Fibroblast of skin of left biceps (primary cell): ENCODE measurements at places on chromosomes 11 and 22.

DNA sequence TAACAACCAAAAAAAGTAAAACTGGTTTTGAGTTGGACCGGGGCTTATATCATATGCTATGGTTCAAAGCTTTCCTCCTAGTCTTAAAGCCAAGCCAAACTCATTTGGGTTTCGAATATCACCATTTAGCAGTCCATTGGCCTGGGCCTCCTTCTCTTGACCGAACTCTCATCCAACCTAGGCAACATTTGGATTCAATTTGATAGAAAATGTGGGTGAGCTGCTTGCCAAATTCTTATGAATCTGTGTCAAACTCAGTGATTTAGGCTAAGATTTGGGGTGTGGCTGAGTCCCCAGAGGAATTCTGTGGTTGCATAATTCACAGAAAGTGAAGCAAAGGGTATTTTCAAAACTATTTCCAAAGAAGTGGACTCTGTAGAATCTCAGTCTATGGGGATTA lies 83.7 kb downstream of the BLID start:
- DNase-seq = peak; percentile 98

DNA sequence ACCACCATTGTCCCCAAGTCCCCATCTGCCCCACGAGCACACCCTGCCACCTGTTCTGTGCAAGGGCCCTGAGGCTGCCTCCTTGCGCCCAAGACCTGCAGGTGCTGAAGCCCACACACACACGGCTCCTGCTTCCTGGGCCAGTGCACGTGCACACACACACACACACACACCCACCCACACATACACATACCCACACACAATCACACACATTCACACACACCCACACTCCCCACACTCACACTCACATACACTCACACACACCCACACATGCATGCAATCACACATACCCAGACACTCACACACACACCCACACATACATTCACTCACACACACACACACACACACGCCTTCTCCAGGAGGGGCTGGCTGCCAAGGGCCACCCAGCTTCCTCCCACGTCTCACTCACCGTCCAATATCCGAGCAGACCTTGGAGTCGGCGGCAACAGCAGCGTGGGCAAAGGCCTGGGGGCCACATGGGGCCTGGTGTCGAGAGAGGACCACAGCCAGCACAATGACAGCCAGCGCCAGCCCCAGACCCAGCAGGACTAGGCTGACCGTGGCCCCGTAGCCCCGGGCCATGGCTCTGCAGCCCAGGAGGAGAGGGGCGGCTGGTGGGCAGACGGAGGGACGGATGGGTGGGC lies 616 bp downstream of the GGT5 start:
- no peak for DNase-seq

DNA sequence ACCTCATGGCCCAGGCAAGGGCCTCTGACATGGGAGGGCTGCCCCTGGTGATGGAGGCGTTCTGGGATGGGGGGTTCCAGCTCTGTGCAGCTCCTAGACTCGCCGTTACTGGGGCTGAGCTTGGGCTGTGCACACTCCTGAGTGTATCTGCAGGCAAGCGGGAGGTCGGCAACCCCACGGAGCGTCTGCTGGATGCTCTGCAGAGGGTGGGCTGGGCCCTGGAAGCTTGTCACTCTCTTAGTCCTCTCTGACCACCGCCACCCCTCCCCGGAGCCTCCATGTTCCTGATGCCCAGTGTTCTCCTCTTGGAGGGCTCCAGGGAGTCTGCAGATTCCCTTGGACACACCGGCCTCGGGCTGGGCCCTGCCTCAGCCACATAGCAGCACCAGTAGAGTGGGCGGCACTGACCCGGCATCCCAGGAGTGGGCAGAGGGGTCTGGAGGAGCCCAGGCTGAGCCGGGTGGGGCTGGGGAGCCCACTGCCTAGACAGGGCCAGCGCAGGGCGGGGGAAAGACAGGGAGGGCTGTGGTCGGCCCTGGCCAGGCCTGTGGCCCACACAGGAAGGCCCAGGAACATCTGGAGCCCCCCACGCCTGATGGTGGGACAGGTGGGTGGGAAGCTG lies 20.6 kb upstream of the MUC5B start:
- no peak for DNase-seq

GRCh38 chr11:118930094-118930712 lies 4.5 kb upstream of the BCL9L start:
- no peak for DNase-seq

- peak; percentile 78 for DNase-seq
Measured at GRCh38 chr11:62431171-62431901, 12.5 kb downstream of the SCGB1A1 start.

GRCh38 chr11:11505190-11505589 lies 116.6 kb downstream of the GALNT18 start:
- no peak for DNase-seq

DNA sequence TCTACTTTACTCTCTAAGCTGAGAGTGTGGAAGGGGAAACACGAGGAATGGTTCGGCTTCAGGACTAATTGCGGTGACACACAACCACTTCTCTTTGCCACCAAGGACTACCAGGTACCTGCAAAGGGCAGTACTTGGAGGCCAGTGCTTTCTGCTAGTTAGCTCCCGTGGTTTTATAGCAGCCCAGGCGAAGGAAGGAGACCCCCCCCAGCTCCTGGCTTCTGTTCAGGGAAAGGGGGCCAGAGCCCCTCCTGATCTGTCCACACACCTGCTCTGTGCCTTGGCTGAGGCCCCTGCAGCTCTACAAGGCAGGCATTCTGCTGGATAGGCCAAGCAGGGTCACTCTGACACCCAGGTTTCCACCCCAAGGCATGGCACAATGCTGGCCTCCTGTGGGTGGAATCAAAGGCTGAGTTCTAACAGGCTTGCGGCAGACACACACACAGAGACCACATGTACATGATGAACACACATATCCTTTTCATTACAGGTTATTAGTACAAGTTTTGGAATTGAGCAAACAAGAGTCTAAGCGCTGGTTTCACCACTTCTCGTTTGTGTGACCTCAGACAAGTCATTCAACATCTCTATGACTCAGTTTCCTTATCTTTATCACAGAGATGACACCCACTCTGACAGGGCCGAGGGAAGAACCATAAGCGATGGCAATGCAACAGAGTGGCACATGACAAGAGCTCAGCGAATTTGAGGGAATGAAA lies 7.5 kb downstream of the SERPIND1 start:
- DNase-seq = no peak
